HCEC 1CT (cell line): ENCODE measurements at places on chromosomes 7 and 10.

DNA sequence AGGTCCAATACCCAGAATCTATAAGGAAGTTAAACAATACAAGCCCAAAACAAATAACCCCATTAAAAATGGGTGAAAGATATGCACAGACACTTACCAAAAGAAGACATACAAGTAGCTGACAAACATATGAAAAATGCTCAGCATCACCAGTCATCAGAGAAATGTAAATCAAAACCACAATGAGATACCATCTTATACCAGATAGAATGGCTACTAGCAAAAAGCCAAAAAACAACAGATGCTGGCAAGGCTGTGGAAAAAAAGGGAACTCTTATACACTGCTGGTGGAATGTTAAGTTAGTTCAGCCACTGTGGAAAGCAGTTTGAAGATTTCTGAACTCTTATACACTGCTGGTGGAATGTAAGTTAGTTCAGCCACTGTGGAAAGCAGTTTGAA is 331.1 kb downstream of the KIF20B start:
- no peak for DNase-seq

DNA sequence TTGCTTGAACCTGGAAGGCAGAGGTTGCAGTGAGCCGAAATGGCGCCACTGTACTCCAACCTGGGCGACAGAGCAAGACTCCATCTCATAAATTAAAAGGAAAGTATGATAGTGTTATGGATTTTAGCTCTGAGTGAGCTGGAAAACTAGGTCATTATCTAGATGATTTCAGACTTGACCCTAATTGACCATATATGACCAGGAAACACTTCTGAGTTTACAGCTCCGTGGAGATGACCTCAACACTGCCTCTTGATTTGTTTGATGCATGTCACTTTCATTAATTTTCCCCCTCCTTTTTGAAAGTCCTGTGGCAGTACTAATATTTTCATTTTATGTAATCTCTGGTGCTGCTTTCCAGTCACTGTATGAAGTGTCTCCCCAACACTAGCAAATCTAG is 7.8 kb upstream of the SEC61A2 start:
- no peak for DNase-seq

GRCh38 chr10:132611026-132611910 is 73.7 kb downstream of the INPP5A start:
- DNase-seq = no peak

DNA sequence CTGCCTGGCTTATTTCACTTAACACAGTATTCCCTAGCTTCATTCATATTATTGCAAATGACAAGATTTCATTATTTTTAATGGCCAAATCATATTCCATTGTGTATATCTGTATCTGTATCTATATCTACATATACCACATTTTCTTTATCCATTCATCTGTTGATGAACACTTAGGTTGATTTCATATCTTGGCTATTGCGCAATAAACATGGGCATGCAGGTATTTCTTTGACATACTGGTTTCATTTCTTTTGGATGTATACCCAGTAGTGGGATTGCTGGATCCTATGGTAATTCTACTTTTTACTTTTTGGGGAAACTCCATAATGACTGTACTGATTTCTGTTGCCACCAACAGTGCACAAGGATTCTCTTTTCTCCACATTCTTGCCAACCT is 68.9 kb upstream of the CREB5 start:
- no peak for DNase-seq

DNA sequence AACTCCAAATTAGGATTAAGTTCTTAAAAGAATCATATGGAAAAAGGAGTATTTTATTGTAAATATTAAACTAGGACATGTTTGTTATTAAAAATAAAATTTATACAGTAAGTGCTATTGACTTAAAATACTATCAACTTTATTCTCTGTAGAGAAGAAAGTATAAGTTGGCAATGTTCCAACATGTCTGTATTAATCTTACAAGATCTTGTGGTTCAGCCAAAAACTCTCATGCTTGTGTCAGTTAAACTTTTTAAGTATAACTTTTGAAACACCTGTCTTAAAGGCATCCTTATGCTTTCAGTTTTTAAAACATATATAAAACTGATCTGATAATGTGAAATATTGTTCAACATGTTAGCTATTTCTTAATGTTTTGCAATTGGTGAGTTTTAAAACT is 160.7 kb downstream of the ZEB1 start:
- DNase-seq = no peak

DNA sequence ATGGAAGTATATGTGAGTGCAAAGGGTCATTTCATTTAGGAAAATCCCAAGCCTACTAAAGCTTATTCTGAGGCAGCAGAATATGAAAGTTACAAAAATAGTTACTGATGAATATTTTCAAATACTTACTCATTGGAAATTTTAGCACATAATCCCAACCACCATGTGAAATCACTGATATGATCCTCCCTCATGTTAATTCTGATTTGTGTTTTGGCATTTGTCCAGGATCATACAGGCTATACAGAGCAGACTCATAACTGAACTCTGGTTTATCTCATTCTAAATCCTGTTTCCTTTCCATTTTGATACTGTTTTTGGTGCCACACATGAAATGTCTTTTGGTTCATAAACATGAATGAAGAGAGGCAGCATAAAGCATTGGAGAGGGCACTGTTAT is 3.4 kb upstream of the FAM24B start:
- no peak for DNase-seq

DNA sequence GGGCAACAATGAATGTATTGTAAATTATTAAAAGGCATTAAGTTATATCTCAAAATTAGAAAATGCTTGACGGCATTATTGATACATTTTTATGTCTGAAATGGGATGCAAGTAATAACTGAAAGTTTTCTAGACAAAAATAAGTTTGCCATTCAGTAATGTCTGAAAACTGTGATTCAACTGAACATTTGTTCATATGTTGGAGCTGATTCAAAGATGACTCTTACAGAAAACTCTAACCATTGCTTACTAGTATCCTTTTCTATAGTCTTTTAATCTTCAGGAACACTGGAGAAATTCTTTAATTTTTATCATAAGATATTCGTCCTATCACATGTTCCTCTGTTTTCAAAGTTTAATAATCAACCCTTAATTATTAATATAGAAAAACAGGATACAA is 71.1 kb upstream of the TFEC start:
- DNase-seq = peak; percentile 11

- no peak for DNase-seq
Measured at GRCh38 chr10:132069849-132070182, 4.1 kb downstream of the JAKMIP3 start.

DNA sequence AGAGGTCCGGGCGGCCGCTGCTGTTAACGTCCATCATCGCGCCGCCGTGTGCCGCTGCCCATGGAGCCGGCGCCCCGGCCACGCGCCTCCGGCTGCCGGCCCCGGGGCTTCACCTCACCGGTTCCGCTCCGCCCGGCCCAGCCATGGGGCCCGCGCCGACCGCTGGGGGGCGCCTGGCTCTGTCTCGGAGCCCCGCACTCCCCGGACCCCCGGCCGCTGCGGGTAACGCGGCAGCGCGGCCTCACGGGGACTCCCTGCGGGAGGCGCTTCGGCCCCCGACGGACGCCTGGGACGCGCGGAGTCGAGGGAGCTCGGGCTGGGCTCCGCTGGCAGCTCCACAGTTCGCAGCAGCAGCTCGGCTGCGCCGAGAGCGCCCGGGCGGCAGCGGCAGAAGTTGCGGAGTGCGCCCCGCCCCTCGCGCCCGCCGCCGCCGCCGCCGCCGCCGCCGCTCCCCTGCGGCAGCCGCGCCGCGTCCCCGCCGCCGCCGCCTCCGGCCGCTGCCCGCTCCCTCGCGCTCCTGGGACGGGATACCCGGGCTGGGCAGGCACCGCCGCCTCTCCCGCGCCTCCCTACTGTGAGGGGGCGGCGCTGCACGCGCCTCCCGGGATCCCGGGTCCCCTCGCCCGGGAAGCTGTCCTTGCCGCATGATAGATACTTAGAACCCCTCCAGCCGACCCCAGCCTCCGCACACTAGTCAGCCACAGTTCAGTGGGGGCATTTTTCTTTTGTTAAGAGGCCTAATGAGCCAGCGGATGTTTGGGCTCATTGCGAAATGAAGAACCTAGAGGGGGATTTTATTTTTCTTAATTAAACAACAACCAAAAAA is at the start of gene HTR7:
Gene HTR7, minus strand, starts transcription at position 405 of the 826 bp plus-strand sequence. Its CDS starts 368 bp downstream, at position 37.
- DNase-seq = peak; percentile 58

DNA sequence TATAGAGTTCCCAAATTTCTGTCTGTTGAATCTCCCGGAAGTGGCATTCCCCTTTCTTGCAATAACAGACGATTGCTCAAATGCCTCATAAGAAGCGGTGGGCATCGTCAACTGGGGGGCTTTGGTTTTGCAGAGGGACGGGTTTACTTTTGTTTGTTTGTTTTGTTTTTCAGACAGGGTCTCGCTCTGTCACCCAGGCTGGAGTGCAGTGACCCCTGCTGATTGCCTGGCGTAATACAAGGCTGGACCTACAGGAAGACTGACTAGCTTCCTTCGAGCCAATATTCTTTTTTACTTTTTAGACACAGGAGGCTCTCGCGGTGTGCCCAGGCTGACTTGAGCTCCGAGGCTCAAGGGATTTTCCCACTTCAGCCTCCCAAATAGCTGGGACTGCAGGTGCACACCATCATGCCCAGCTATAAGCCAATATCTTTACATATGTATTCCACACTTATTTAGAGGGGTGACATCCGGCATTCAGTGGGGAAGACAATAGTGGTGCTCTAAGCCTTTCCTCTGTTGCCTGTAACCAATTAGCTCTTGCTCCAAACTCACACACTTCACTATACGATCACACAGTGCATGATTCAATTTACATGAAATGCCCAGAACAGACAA is 58.1 kb downstream of the FHIP2A start:
- no peak for DNase-seq

DNA sequence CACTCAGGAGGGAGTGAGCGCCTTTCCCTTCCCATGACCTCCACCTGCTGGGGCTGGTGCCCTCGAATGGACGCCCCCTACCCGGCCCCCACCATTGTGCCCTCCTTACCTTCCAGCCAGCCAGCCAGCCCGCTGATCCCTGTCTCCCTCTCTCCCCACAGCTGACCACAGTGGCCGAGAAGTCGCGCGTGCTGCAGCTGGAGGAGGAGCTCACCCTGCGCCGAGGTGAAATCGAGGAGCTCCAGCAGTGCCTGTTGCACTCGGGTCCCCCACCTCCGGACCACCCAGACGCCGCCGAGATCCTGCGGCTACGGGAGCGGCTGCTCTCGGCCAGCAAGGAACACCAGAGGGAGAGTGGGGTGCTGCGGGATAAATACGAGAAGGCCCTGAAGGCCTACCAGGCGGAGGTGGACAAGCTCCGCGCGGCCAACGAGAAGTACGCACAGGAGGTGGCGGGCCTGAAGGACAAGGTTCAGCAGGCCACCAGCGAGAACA is 77.9 kb upstream of the GTF2IRD1 start:
- no peak for DNase-seq

GRCh38 chr10:29635711-29636144 is 957 bp upstream of the SVIL start:
- DNase-seq = no peak

DNA sequence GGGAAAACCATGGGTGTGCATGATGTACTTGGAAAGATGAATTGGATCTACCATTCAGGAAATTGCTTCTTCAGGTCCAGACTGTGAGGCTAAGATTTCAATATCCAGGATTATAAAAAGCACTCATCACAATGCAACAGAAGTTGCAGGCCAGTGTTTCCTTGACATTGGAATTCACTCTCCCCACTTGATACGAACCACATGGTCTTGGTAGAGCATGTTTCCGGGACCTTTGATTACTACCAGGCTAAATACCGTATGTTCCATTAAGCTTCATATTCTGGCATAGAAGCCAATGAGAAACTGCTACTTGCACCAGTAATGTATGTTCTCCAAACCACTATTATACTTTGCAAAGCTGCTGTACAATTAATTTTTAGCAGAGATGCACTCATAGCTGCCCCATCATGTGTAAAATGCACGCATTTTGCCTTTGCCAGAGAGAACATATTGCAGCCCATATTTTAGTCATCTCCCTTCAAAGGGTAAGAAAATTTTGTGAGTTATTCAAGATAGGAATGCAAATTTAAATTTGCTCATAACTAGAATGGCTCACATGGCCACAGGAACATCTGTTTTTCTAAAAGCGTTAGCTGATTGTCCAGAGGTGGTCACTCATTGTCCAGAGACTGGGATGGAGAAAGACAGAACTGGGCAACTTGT is 8.1 kb downstream of the FRMD4A start:
- no peak for DNase-seq

DNA sequence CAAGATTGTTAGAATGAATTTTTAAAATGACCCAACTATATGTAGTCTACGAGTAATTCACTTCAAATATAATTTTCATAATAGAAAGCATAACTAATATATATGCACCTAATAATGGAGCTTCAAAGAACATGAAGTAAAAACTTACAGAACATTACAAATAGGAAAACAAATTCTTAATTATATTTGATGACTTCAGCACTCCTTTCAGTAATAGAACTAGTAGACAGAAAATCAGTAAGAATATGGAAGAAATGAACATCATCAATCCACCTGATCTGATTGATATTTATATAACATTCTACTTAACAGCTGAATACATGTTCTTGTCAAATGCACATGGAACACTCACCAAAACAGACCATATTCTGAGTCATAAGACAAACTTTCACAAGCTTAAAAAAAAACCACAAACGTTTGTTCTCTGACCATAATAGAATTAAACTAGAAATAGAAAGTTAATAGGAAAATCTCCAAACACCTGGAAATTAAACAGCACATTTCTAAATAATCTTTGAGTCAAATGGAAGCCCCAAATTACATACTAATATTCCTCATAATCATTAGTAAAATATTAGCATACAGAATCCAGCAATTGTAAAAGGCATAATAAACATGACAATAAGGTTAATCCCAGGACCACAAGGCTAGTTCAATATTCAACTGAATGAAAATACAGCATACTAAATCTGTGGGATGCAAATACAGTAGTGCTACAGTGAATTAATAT is 48.0 kb downstream of the BRAF start:
- peak; percentile 77 for DNase-seq

- DNase-seq = no peak
Measured at GRCh38 chr10:52483587-52483986, 169.5 kb downstream of the DKK1 start.

GRCh38 chr7:28748933-28749584 is 209.1 kb downstream of the TRIL start:
- DNase-seq = peak; percentile 85

GRCh38 chr7:106138776-106139175 is 26.7 kb upstream of the SYPL1 start:
- no peak for DNase-seq

DNA sequence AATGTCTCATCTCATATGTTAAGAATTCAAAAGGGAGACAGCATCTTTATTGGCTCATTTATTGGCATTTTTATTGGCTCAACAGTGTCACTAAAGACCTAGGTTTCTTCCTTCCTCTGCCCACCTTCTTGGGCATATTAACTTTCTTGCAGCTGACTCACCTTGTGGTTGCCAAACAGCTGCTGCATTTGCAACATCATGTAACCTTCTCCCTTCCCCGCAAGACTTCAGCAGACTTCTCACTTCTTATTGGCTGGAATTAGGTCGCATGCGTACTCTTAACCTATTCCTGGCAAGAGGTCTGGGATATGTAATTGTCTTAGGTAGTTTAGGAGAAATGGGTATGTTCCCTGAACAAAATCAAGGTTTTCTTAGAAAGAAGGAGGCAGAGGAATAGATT is 263.2 kb downstream of the POU6F2 start:
- no peak for DNase-seq

GRCh38 chr10:95755511-95756004 is 405 bp upstream of the ENTPD1 start:
- DNase-seq = no peak
